Left lung (tissue), 14 donors: ENCODE measurements at places on chromosomes 4 and X.

- no peaks in the 10 kb centered on the region for H3K27me3 ChIP-seq
- no peak overlapping the region for H3K4me3 ChIP-seq
- no peaks in the 10 kb centered on the region for H3K4me1 ChIP-seq
- H3K36me3 ChIP-seq: no peaks in the 10 kb centered on the region
- peak; percentile 12 for DNase-seq
- H3K27ac ChIP-seq: peak overlapping the region; percentile 65
Observed at GRCh38 chr4:53321151-53321983, 44.5 kb downstream of the SCFD2 start.

GRCh38 chrX:24423960-24424359 is 41.1 kb upstream of the PDK3 start:
- H3K4me3 ChIP-seq: no peak overlapping the region
- no peak for DNase-seq
- H3K4me1 ChIP-seq: no peaks in the 10 kb centered on the region
- no peak overlapping the region for H3K27ac ChIP-seq
- no peaks in the 10 kb centered on the region for H3K27me3 ChIP-seq
- no peaks in the 10 kb centered on the region for H3K36me3 ChIP-seq

- no peak for DNase-seq
- H3K27me3 ChIP-seq: no peaks in the 10 kb centered on the region
- no peak overlapping the region for H3K27ac ChIP-seq
- no peaks in the 10 kb centered on the region for H3K4me1 ChIP-seq
Observed at GRCh38 chr4:51885363-51885762, 42.4 kb downstream of the DCUN1D4 start.

GRCh38 chr4:123305736-123306135 is 90.9 kb upstream of the SPRY1 start:
- no peaks in the 10 kb centered on the region for H3K27me3 ChIP-seq
- no peaks in the 10 kb centered on the region for H3K36me3 ChIP-seq
- H3K4me3 ChIP-seq: no peak overlapping the region
- H3K4me1 ChIP-seq: no peaks in the 10 kb centered on the region
- H3K27ac ChIP-seq: no peak overlapping the region

DNA sequence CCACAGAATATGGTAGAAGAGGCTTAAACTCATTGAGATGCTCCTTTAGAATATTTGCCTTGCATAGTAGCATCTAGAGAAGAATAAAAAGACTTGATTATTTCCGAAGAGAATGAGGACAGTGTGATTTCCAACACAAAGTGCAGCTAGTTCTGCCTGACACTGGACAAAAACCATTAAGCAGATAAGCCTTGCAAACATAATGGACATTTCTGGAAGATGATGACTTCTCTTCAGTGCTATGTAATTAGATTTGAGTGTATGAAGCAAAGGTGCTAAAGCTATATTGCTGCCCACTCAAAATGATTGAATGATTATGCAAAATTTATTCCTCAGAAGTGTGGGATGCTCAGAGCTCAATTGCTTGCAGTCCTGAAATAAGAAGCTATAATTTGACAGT is 156.4 kb downstream of the VEGFC start:
- H3K4me1 ChIP-seq: no peaks in the 10 kb centered on the region
- H3K27me3 ChIP-seq: no peaks in the 10 kb centered on the region
- H3K27ac ChIP-seq: no peak overlapping the region
- H3K4me3 ChIP-seq: no peak overlapping the region

- H3K4me3 ChIP-seq: no peak overlapping the region
- H3K36me3 ChIP-seq: no peaks in the 10 kb centered on the region
- H3K27ac ChIP-seq: no peak overlapping the region
- no peaks in the 10 kb centered on the region for H3K27me3 ChIP-seq
- no peak for DNase-seq
Observed at GRCh38 chr4:71663780-71664179, 120.1 kb downstream of the GC start.

DNA sequence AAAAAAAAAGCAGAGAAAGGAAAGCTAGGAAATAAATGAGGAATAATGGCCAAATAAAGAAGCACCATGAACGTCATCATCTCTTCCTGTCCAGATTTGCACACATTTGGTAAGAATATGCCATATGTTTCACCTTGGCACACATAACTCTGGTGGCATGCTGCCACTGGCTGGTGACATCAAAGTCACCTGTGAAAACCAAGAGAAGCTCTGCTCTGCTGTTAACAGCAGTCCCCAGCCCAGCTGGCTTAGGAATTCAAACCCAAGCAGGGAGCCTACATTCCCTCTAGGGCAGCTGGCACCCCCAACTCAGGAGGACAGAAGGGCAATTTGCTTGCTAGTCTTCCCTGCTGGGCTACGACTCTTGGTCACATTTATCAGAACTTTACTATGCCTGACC is 77.6 kb downstream of the RASL11B start:
- H3K27ac ChIP-seq: no peak overlapping the region
- no peaks in the 10 kb centered on the region for H3K27me3 ChIP-seq
- H3K4me1 ChIP-seq: no peaks in the 10 kb centered on the region
- DNase-seq: no peak
- H3K4me3 ChIP-seq: no peak overlapping the region
